ENCODE measurements at places on chromosomes 12 and 14.

- H3K27ac ChIP-seq: no peak overlapping the region
- peaks cover 40% of the 10 kb centered on the region for H3K36me3 ChIP-seq
- H3K4me1 ChIP-seq: no peaks in the 10 kb centered on the region
- no peak overlapping the region for H3K4me3 ChIP-seq
- no peaks in the 10 kb centered on the region for H3K27me3 ChIP-seq
- no peak for ATAC-seq
These were observed 21.7 kb downstream of the ABCD4 start for GRCh38 chr14:74281069-74281468.

DNA sequence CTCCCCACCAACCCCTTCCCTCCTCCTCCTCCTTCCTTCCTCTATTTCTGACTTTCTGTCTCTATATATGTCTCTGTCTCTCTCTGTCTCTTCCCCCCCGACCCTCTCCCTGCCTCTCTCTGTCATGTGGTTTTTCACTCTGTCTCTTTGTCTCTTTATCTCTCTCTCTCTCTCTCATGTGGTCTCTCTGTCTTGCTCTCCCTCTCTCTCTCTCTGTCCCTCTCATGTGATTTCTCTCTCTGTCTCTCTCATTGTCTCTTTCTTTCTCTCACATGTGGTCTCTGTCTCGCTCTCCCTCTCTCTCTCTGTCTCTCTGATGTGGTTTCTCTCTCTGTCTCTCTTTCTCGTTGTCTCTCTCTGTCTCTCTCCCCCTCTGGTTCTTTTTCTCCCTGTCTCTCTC is 59.3 kb downstream of the PHETA1 start:
- no peak overlapping the region for H3K4me3 ChIP-seq
- ATAC-seq: no peak
- peaks cover 9% of the 10 kb centered on the region for H3K27me3 ChIP-seq
- H3K27ac ChIP-seq: no peak overlapping the region

GRCh38 chr14:102826161-102826560 is 48.9 kb downstream of the TRAF3 start:
- no peak for ATAC-seq
- peaks cover 73% of the 10 kb centered on the region for H3K4me1 ChIP-seq
- H3K4me3 ChIP-seq: peak overlapping the region; percentile 97
- peaks cover 93% of the 10 kb centered on the region for H3K36me3 ChIP-seq

GRCh38 chr14:72901361-72901760 is 7.5 kb upstream of the DPF3 start:
- no peak overlapping the region for H3K27ac ChIP-seq
- no peaks in the 10 kb centered on the region for H3K4me1 ChIP-seq
- peaks cover 6% of the 10 kb centered on the region for H3K27me3 ChIP-seq
- no peaks in the 10 kb centered on the region for H3K36me3 ChIP-seq
- no peak for ATAC-seq
- H3K4me3 ChIP-seq: no peak overlapping the region

GRCh38 chr14:57182760-57183503 is 85.8 kb downstream of the EXOC5 start:
- H3K4me3 ChIP-seq: no peak overlapping the region
- ATAC-seq: no peak
- H3K27me3 ChIP-seq: peaks cover 7% of the 10 kb centered on the region
- H3K36me3 ChIP-seq: no peaks in the 10 kb centered on the region
- H3K4me1 ChIP-seq: no peaks in the 10 kb centered on the region
- no peak overlapping the region for H3K27ac ChIP-seq

DNA sequence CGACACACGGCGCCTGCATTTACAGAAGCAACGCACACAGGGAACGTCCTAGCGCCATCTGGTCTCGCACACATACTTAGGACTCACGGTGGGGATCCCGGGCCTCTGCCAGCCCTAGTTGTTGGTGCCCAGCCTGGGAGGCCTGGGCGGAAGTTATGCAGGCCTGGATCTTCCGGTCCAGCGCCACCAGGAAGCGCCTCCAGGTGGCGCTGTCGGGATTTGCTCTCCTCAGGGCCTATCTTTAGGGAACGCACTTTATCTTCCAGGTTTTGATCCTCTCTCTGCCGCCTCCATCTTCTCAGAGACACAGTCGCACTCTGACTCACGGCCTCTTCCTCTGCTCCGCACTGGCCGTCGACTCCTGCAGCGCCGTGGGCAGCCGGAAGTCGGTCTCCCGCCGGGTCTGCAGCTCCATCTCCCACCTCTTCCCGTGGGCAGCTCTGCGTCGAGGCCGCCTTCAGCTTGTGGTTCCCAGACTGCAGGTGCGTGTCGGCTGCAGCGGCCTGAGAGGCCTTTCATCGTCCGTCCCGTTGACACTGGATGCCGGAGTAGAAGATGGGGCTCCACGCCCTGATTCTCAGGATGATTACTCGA is 760.4 kb downstream of the TMEM121 start:
- peak; percentile 68 for ATAC-seq
- H3K27me3 ChIP-seq: peaks cover 16% of the 10 kb centered on the region
- no peaks in the 10 kb centered on the region for H3K4me1 ChIP-seq
- H3K4me3 ChIP-seq: no peak overlapping the region
- H3K36me3 ChIP-seq: no peaks in the 10 kb centered on the region

DNA sequence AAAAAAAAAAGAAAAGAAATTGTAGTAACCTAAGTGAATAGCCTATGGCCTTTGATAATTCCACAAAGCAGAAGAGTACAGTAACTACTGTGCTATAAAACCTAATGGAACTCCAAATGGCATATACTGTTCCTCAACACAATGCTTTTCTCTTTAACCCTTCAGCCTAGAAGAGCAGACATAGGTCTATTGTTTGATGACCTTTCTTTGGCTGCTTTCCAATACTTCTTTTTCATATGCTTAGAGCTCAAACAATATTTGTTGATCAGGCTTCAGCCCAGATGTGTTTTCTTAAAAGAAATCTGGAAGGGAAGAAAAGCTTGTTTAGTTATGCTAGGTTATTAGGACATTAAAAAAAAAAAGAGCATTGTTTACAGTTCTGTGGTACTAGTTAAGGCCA is 116.4 kb downstream of the NTN4 start:
- H3K36me3 ChIP-seq: peaks cover 4% of the 10 kb centered on the region
- no peaks in the 10 kb centered on the region for H3K4me1 ChIP-seq
- no peak overlapping the region for H3K27ac ChIP-seq
- no peak overlapping the region for H3K4me3 ChIP-seq
- no peak for ATAC-seq

DNA sequence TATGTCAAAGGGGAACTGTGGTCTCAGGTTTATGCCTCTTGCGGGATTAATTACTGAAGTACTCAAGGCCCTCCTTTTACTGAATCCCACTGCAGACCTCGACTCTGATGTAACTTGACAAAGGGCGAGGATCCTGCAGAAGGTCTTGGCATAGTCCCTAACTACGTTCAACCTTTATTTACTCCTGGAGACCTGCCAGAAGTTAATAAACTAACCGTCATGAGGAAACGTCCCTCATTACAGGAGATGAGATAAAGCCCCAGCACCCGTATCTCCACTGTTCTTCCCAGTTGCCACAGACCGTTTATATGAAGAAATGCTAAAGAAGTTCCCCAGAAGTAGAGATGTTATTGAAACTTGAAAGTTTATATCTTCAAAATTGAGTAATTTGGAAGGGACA is 190.9 kb downstream of the ETV6 start:
- no peak overlapping the region for H3K4me3 ChIP-seq
- no peaks in the 10 kb centered on the region for H3K27me3 ChIP-seq
- peak overlapping the region; percentile 97 for H3K27ac ChIP-seq
- H3K36me3 ChIP-seq: peaks cover 92% of the 10 kb centered on the region
